GF-D8 (cell line): ENCODE measurements at places on chromosomes 2 and 18.

DNA sequence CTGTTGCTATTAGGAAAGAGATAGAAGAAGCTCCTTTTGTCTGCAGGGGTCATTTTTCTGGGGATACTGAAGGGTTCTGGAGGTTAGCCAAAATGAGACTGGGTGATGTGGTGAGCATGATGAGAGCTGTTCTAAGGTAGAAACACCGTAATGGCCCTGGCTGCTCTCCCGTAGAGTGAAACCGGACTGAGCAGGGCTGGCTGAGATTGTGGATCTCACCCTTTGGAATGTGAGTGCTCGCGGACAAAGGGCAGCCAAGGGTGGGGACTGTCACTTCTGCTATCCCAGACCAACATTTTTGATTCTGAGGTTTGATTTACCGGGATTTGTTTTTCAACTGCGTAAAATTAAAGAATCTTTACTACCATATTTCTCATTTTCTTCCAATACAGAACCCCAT lies 36.2 kb downstream of the TNFRSF11A start:
- no peak for DNase-seq

- DNase-seq = no peak
Measured at GRCh38 chr18:54479365-54479764, 111.7 kb upstream of the DYNAP start.

DNA sequence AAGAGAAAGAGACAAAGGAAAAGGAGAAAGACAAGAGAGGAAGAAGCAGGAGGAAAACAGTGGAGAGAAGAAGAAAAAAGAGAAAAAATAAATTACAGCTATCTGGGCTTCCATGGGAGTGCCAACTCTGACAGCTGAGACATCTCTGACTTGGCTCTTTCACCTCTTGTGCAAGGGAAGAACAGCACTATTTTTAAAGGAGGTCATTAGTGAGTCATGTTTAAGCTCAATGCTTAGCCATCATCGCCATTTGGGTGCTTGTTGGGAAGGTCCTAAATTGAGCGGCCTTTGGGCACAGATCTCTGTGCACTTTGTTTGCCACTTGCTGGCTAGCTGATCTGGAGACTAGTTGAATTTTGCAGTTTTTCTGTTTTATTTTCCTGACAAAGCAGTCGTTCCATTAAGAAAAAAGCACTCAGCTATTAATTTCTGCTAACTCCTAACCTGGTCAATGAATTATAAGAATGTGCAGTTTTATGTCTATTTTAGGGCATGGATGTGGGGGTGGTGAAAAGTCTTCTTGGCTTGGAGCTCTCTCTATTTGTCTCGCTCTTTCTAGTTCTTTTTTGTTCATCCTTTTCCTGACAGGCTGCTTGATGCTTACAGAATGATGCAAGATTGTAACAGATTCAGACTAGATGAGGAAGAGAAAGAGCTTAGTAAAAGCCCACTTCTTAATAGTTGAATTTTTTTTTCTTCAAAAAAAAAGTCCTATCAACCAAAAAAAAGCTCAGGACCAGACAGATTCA lies 231.5 kb downstream of the SLC8A1 start:
- DNase-seq = no peak

DNA sequence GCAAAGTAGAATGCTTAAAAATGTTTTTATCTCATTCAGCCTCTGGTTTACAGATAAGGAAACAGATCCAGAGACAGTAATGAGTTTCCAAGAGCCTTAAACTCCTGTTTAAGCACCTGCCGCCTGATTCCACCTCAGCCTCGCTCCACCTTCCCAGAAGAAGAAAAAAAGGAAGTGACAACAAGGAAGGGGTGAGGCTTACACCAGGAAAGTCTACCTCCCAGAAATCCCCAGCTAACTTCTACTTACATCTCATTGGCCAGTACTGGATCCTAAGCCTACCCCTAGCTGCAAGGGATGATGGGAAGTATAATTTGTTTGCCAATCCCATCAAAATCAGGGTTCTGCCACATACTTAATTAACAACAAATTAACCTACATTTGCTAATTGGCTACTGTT lies 15.3 kb upstream of the ARID5A start:
- DNase-seq = no peak

DNA sequence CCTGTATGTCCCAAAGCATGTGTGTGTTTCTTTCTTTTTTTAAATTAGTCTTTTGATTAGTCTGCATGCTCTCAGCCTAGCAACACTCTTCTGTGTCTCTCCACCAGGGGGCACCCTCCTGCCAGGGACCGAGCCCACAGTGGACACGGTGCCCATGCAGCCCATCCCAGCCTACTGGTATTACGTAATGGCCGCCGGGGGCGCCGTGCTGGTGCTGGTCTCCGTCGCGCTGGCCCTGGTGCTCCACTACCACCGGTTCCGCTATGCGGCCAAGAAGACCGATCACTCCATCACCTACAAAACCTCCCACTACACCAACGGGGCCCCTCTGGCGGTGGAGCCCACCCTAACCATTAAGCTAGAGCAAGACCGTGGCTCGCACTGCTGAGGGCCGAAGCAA lies 93.8 kb downstream of the NRP2 start:
- no peak for DNase-seq

- no peak for DNase-seq
Measured at GRCh38 chr2:211468877-211469663, 912.7 kb downstream of the CPS1 start.

DNA sequence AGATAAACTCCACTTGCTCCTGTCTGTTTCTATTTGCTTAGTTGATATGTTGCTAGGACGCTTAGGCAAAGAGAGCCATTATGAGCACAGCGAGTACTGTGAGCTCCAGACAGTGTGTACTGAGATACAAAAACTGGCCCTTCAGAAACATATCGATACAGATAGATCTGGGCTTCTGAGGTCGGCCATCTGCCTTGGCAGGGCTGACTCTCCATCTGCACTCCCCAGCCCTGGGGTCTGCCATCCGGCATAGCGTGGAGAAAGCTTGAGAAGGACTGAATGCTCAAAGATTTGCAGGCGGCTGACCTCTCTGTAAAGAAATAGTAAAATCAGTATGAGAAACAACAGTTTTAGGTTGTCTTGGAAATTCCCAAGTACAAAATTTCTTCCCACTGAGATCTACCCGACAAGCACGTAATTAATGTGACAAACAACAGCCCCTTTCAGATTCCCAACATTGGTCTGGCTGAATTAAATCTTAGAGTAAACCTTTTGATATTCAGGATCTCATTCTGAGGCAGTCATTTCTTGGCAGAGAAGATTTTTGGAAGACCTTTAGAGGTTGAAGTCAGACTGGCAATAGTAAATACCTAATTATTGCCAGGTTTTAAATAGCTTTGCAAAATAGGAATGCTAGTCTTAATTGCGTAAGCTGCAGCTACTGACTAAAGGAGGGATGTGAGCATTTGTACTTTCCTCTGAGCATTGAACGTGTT lies 127.4 kb downstream of the CHST9 start:
- no peak for DNase-seq

GRCh38 chr2:190420801-190421200 lies 12.6 kb downstream of the MFSD6 start:
- DNase-seq = no peak

DNA sequence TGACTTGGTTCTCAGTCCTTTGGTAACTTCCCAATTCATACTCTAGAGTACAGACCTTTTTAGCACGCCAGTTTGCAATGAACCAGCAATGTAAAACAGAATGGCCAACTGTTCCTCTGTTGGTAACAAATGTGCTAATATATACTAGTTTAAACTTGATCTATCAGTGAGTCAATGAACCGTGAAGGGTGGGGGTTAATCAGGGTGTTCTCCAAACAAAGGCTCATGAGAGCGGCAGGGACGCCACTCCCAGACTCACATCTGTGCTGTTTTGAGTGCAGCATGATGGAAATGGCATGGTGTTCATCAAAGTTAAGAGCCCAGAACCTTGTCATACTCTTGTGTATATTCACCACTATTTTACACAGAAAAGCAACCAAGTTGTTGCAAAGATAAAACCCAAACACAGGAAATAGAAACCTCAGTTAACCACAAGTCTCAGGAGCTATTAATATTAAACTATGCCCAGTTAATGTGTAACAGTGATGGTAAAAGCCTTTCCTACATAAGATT lies 70.3 kb downstream of the CERKL start:
- no peak for DNase-seq

DNA sequence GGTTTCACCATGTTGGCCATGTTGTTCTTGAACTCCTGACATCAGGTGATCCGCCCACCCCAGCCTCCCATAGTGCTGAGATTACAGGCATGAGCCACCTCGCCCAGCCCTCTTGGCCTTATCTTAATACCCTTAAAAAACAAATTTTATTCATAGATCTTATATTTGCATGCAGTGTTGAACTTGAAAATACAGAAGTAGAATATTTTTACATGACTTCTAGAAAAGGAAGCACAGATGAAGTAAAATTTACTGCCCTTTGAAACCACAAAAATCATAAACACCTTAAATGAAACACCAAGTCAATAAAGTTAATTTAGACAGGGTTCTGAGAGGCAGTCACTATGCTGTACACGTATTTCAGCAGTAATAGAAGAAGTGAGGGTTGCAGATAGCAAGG lies 145.7 kb downstream of the CERS6 start:
- DNase-seq = no peak

GRCh38 chr2:168928113-168928831 lies 27.2 kb downstream of the G6PC2 start:
- DNase-seq = no peak

GRCh38 chr2:72731116-72731515 lies 94.7 kb downstream of the EXOC6B start:
- DNase-seq = no peak

- no peak for DNase-seq
Measured at GRCh38 chr2:166125557-166125956, 2.3 kb downstream of the SCN1A start.

DNA sequence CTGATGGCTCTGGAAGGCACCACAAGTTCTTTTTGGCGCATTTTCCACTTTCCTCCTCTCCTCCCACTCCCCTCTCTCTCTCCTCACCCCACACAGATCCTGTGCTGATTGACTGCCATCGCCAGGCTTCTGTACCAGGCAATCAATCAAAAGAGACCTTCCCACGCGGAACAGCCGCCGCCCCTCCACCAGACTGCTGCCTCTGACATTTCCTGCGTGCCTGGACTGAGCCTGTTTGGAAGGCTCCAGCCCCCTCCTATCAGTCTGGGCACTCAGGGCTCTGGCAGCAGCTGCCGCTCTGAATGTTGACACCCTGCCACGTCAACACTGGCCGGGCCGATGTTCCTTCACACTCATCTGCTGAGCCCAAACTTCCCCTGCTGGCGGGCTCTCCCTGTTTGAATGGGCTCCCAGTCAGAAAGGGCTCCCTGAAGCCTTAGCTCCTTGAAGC lies 467.7 kb downstream of the EPHA4 start:
- DNase-seq = no peak

GRCh38 chr2:108428286-108429009 lies 20.6 kb upstream of the GCC2 start:
- DNase-seq = no peak

- DNase-seq = no peak
Measured at GRCh38 chr18:47779381-47779780, 151.1 kb downstream of the SMAD2 start.

DNA sequence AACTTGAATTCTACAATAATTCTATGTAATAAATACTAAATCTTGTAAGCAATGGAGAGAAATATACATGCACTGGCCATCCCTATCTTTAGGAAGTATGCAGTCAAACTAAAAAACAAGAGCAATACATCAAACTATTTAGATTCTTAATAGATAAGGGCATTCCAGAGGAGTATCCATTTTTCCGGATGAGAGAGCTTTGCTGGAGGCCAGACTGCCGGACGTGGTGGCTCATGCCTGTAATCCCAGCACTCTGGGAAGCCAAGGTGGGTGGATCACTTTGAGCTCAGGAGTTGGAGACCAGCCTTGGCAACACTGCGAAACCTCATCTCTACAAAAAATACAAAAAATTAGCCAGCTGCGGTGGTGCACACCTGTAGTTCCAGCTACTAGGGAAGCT lies 60.8 kb downstream of the KIF5C start:
- no peak for DNase-seq

GRCh38 chr2:7724336-7724735 lies 807.1 kb downstream of the RNF144A start:
- DNase-seq = no peak

DNA sequence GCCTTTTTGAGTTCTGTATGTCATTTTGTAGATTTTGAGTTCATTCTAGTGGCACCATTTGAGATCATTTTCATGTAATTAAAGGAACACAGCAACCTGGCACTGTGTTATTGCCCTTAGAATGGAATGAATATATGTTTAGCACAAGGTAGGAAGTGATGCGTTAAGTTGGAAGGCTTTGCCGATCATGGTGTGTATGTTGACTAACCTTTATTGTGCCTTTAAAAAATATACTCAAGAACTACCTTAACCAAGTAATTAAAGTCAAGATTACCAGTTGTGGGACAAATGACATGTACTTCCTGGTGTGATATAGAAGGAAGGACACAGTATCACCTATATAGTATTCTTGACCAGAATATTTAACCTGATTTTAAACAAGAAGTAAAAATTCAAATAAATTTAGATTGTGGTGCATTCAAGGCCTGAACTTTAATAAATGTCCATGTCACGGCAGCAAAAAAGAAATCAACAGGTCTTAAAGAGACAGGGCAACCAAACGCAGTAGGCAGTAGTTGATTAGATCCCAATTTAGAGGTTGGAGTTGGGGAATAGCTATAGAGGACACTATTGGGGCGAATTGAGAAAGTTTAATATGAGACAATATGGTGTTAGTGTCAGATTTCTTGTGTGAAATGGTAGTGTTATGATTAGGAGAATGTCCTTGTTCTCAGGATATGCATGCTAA lies 68.6 kb downstream of the MSH2 start:
- no peak for DNase-seq

DNA sequence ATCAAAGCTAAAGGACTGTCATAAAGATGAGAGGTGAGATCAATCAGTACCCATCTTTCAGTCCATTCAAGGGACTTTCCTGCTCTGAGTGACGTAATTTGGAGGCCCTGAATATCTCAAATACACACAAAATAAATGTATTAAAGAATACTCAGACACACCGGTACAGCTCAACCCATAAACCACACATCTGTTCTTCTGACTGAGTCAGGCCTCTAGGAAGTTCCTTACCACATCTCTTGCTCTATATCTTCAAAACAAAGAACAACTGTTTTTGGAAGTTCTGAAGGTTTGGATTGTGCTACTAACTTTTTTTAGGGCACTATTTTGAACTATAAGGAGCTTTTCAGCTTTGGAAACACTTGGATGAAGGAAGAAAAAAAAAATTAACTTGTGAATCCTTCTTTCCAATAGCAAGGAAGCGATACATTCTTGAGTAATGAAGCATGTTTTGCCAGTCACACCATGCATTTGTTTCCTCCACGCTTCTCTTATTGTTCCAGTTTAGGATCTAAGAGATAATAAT lies 866.5 kb upstream of the VRK2 start:
- DNase-seq = no peak
